ENCODE measurements at places on chromosomes 2 and 18.

- DNase-seq, result no peak
Measured at GRCh38 chr2:152740743-152741328, 22.4 kb downstream of the ARL6IP6 start.

DNA sequence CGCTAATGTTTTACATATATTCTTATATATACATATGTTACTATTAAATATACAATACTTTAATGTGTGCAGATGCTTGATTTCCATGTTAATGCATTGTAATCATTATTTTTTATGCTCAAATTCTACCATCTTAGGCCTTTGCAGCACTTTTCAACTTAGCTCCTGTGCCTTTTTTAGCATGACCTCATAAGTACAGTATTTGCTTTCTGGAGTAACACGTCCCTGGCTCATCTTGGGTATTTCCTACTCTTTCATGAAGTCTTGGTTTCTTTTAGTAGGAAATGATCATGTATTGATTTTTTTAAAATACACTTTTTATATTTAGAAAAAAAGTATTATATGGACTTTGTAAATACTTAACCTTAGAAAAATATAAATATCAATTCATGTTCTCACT lies 36.5 kb downstream of the CAB39 start:
- DNase-seq, result no peak

DNA sequence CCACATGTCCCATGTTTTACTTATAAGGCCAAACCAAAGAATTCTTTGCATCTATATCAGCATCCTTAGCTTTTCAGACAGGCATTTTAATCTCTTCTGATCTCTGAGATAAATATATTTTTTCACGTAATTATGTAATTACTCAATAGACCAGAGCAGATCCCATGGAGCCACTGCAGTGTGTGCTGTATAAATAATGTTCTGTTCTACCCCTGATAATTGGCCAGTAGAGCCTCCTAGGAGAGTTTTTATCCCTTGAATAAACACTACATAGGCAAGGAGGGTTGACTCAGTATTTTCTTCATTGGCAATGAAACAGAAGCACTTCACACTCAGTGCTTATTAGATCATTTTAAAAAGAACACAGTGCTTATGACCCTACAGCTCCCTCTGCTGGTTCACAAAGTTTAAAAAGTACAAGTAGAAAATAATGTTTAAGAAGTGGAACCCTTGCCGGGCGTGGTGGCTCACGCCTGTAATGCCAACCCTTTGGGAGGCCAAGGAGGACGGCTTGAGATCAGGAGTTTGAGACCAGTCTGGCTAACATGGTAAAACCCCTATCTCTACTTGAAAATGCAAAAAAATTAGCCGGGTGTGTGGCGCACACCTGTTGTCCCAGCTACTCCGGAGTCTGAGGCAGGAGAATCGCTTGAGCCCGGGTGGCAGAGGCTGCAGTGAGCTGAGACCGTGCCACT lies 91.9 kb downstream of the PPP1R1C start:
- DNase-seq, result no peak

DNA sequence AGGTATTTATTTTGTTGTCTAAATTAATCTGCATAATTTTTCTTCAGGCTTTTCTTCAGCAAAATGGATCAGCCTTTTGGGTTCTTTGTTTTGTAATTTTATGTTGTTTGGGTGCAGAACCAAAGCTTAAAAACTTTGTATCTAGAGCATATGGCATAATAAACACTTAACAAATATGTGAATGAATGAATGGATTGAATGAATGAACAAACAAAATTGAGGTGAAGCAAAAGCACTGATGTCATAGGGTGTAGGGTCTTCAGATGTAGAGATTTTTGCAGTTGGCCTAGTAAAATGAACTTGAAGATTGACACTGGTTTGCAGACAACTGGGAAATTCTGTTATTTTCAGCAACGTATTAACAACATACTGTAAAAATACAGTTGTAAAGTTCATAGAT lies 17.3 kb downstream of the VAPA start:
- DNase-seq, result no peak

- DNase-seq, result no peak
Measured at GRCh38 chr2:230161184-230161583, 58.6 kb downstream of the SP110 start.

GRCh38 chr2:69152847-69153583 lies 140.0 kb downstream of the ANTXR1 start:
- no peak for DNase-seq

GRCh38 chr2:37326285-37326684 lies 1.7 kb upstream of the PRKD3 start:
- no peak for DNase-seq

DNA sequence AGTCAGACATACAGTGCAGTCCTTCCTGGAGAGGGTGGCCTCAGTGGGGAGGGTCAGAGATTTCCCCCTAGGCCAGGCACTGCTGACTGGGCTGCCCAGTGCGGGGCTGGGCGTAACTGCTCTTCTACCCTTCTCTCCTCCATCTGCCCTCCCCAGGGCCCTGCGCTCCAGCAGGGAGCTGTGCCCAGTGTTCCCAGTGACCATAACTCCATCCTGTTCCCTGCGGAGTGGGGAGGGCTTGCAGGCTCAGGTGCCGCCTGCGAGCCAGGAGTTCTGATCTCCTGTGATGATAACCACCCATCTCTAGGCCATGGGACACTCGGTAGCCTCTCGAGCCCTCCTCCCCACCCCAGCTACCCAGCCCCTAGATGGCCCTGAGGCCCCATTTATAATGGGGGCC lies 107.6 kb downstream of the SMAD7 start:
- no peak for DNase-seq

DNA sequence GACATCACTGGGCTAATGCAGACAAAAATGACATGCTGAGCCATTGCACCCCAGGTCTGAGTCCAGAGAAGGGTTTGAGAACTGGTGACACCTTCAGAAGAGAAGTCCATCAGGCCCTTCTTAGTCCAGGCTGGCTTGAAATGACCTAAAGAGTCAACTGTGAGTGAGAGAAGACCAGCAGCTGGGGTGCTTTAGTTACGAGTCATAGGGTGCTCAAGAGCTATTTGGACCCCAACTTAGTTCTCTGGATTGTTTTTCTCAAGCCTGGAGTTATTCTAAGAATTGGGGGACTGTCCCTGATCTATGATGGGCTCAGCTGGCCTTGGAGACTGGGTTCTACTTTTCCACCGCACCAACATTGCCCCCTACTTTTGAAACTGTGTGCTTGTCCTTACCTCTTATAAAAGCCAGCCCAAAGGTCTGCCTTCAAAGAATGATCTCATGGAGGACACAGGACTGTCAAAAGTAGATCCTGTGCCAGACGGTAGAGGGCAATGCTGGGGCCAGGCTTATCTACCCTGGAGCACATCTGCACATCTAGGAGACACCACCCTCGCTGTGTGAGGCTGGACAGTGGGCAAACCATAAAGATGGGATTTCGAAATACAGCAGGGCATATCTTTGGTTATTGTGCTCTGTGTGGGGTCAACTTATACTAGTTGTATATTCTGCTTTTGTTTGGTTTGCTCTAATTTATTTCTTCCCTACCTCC lies 333.0 kb upstream of the SLC14A2 start:
- no peak for DNase-seq

DNA sequence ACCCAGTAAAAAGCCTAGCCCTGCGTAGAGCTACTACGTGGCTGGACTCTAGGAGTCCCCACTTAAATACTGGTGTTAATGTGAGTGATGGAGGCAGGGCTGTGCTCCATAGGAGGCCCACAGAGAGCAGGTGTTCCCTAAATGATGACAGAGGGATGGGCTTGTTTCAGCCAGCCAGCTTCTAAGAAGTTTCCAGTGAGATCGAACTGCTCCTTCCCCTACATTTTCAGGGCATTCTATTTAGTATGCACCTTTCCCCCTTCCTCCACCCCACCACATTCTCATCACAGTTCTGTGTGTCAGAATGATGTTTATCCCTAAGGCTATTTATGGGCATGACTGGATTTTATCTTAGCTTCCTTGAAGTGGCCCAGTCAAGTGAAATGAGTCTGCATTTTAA lies 213.0 kb downstream of the TRIB2 start:
- no peak for DNase-seq

GRCh38 chr2:151655663-151656398 lies 78.4 kb downstream of the NEB start:
- DNase-seq, result no peak

- DNase-seq, result no peak
Measured at GRCh38 chr2:234165421-234165820, 114.9 kb downstream of the SPP2 start.

DNA sequence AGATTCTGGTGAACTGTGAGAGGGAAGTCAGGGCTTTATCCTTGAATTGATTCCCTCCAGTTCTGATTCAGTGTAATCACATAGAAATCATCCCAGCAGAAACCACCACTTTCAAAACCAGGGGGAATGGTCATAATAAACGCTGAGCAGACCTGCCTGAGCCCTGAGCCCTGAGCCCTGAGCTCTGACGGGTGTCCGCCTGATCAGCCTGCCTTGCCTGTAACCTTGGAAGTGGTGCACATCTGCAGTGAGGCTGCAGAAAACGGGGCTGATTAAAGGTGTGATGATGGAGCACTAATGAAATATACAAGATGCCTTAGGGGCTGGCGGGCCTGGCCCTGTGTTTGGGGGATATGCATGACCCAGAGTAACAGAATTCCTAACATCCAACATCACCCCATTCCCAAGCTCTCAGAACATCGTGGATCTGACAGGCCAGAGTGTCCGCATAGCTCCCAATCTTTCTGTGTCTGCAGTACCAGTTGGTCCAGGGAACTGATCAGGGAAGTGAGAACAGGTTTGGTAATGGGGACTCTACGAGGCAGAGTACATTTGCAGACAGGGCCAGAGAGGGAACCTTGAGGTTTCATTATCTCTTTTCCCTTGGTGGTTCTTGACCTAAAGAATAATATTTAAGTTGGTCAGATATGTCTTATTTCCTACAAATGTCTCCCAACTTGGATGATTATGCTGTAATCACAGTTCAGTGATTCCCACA lies 37.8 kb downstream of the KCTD18 start:
- no peak for DNase-seq

- DNase-seq, result no peak
Measured at GRCh38 chr2:205757271-205757670, 75.0 kb downstream of the NRP2 start.

DNA sequence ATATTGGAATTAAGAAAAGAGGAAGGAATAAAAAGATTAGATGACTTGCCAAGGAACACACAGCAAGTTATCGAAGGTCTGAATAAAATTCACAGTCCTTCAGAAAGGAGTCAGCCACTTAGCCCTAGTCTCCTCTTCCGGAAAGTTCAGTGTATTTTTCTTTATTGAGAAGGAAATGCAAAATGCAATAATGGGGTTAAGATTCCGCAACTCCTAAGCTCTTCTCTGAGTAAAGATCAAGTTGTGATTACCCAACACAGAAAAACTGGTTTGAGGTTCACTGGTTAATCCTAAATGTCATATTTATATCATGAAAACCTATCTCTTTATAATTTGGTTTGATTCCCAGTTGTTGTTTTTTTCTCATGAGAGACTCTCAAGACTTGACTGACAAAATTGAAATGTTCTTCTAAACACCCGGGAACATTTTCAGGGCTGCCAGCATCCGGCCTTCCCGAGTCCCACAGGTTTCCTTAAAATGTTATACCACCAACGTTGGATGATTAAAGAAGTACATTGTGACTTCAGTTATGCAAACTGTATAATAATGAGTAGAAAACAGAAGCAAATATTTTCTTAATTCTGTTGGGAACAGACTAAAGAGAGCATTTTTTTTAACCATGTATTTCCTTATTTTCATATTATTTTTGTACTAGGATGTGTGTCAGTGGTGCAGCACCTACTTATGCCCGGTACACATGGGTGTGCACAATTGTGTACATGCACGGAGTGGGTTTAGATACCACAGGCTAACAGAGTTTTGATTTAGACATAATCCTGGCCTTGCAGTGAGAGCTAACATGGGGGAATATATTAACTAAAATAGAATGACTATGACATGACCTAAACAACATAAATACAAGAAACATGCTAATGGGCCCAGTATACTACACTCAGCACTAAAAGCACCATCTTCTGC lies 100.2 kb downstream of the STK39 start:
- no peak for DNase-seq

DNA sequence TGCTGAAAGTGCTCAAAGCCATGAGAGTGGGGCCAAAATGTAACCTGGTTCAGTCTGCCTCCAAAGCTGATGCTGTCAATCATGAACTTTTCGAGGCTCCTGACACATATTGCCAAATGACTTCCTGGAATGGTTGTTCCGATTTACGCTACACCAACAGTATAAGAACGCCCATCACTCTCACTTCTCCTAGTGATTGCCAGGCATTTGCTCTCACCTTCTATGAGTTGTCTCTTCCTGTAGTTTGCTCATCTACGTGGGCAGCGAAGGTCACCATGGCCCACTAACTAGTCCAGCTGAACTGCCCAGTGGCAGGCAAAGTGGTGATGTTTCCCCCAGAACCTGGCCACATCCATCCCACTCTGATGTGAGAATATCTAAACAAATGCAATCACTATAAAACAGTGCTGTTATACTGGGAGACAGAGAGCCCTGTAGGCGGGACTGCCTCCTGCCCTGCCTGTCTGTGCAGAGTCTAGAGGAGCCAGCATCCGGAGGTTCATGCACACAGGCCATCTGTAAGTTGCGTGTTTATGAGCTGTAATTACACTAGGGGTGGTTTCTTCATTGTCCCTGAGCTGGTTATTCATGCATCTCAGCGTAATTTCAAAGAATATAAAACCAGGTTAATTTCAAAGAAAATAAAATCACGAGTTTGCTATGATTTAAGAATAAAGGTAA lies 8.8 kb upstream of the CABLES1 start:
- DNase-seq, result no peak

- no peak for DNase-seq
Measured at GRCh38 chr18:22505141-22505591, 87.5 kb upstream of the CTAGE1 start.

GRCh38 chr2:160144280-160144990 lies 55.6 kb downstream of the ITGB6 start:
- DNase-seq, result no peak

GRCh38 chr18:2709316-2709715 lies 53.8 kb downstream of the SMCHD1 start:
- DNase-seq, result no peak

GRCh38 chr2:54503192-54503591 lies 47.1 kb downstream of the SPTBN1 start:
- DNase-seq, result no peak

GRCh38 chr2:95052307-95052706 lies 26.8 kb downstream of the MAL start:
- DNase-seq, result no peak

DNA sequence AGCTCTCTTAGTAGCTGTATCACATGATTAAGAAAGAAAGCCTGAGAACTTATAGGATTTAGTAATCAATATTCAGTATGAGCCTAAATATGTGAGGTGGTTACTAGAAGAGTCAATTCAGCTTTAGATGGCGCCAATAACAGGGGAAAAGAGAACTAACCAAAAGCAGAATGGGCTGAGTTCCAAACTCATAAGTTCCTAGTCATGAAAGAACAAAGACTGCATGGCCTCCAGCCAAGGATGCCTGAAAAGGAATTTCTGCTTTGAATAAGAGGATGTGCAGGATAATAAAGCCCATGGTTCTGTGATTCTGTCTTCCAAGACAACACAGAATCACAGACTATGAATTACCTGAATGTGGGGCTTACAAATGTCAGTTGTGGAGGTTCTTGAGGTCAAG lies 196.5 kb downstream of the SATB2 start:
- no peak for DNase-seq
